Left lobe of liver (tissue), 2 donors: ENCODE measurements at places on chromosomes 11 and 22.

GRCh38 chr11:1437500-1437899, 47.8 kb downstream of the BRSK2 start:
- DNase-seq = no peak

GRCh38 chr11:35116245-35116644, 22.7 kb upstream of the CD44 start:
- DNase-seq = no peak

- DNase-seq = no peak
Measured at GRCh38 chr11:75924966-75925784, 110.2 kb downstream of the UVRAG start.

DNA sequence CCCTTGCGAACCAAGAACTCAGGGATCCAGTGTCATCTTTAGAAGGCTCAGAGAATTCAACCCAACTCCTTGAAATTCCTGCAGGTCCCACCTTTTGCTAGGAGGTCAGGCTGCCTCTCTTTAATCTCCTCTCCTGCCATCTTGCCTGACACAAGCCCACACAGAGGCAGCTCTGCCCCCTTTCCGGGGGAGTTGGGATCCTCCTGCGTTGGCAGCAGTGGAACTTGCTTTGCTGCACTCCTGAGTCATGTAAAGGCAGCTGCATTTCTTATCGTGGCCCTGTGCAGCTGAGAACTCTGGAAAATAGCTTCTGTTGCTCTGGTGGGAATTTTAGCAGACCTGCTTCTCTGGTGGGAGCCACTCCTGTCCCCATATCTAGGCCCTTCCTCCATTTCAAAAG, 142.3 kb upstream of the TBCEL start:
- no peak for DNase-seq

DNA sequence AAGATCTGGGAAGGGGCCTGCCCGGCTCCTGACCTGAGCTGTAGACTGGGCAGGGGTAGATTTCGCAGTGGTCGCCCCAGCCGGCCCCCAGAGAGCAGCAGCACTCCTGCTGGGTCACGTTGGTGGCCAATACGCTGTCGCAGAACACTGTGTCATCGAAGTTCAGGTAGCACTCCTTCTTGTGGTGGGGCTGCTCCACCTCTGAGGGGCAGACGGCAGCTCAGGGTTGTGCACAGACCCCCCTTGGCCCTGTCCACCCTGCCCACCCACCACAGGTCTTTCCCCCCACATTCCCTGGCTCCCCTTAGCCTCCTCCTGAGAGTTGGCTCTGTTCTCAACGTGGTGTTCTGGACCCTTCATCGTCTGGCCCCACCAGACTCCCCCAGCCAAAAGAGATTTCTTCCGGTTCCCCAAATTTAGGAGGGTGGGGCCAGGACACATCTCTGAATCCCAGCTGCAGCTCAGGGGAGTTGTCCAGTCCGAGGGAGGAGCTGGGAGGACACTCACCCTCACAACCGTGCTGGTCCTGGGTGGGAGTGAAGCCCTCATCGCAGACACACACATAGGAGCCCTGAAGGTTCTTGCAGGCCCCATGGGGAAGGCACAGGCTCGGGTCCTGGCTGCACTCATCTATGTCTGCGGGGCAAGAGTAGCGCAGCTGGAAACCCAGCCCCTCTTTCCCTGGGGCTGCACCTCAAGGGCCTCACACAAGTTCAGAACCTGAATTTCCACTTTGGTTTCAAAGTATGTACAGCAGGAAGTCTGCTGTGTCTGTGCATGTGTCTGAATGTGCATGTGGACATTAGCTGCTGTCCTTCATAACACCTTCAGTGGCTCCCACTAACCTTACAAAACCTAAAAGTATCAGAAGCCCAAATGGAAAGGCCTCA, 16.5 kb downstream of the SCYL1 start:
- DNase-seq = no peak

DNA sequence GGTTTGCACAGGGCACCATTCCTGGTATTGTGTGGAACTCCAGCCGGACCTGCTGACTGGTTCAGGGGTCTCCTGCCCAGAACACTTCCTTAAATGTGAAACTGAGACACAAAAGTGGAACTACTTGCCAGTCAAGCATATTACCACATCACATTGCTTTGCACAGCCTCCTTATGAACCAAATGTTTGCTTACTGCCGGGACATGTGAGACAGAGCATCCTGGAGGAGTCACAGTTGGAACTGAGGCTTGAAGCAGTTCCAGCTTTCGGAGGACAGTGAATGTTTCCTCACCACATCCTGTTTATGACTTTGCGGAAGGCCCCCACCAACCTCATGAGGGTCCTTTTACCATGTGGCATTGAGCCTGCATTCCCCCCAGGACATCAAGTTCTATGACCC, 105.8 kb upstream of the ARHGAP42 start:
- DNase-seq = no peak

DNA sequence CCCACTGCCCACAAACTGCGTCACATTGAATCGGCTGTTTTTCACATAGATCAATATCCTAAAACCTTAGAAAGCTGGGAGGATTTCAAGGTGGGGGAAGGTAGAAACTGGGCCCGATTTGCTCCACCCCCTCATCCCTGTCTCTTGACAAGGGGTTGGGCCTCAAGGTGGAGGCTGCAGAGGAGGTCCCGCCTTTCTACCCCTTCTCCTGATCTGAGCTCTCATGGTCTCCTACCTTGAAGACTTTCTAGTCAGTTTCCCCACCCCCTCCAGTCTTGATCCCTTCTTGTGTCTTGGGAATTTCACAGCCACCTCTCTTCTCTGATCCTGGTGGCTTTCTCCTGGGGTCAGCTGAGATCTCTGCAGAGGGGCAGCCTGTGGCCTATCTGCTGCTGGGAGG, 4.5 kb upstream of the STARD10 start:
- DNase-seq = no peak

GRCh38 chr11:22431106-22431505, 92.9 kb downstream of the SLC17A6 start:
- no peak for DNase-seq

GRCh38 chr22:17167486-17167885, 8.4 kb upstream of the HDHD5 start:
- peak; percentile 93 for DNase-seq

- DNase-seq = no peak
Measured at GRCh38 chr11:81870066-81870412, 863.6 kb downstream of the FAM181B start.

GRCh38 chr11:96161307-96162089, 181.5 kb downstream of the MAML2 start:
- no peak for DNase-seq

DNA sequence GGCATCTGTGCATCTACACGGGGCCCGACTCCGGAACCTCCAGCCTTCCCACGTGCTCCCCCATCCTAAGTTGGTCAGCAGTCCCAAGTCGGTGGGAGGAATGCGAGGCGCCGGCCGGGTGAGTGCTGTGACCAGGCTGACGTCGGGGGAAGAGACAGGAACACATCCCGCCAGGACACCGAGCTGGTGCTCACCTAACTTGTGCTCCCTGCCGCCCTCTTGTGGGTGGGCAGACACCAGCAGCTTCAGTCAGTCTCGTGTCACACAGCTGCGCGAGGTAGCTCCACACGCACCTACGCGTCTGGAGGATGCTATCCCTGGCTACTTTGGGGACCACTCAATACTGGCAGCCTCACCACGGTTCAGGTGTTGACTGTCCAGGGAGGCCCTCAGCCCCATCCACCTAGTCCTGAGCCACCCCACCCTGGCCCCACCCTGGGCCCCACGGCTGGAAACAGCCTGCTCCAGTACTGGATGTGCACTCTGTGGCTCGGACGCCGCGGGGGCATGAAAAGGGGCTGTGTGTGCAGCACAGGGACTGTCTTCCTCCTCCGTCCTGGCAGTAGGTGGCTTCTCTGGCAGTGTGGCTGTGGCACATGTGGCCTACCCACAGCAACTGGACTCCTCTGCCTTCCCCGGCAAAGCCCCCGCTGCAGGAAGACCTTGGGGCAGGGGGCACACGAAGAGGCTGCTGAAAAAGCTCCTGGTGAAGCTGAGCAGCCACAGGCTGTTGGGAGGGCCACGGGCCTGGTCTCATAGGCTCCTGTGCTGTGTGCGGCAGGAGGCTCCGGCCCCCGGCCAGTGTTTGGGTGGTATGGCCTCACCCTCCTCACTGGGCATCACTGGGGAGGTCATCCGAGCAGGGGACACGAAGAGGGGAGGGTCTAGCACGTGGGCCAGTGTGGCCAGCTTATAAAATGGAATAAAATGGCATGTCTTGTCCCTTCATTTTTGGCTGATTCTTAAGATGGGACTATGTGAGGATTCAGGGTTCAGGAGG, 11.2 kb upstream of the BID start:
- DNase-seq = peak; percentile 87

DNA sequence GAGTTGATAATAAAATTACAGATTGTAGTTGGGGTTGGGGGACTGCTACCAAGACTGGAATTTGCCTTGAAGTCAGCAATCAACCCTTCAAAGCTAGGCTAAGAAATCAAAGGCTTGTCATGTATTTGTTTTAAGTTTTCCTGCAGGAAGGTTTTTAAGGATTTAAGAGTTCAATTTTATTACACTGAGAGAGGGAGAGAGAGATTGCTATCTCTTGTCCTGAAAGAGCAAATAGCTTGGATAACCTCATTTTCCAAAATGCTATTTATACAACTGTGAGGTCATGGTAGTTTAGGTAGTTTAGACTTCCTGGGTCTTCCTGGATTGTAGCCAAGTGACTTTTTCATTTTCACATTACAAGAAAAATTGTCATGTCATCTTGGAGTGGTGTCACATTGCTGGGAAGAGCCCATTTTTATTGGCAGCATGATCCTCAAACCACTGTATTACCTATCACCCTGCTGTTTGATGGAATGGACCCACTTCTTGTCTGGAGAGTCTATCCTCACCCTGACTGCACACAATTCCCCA, 10.1 kb upstream of the PRSS23 start:
- no peak for DNase-seq

GRCh38 chr11:64355078-64355940, 3.7 kb upstream of the RPS6KA4 start:
- DNase-seq = peak; percentile 76

DNA sequence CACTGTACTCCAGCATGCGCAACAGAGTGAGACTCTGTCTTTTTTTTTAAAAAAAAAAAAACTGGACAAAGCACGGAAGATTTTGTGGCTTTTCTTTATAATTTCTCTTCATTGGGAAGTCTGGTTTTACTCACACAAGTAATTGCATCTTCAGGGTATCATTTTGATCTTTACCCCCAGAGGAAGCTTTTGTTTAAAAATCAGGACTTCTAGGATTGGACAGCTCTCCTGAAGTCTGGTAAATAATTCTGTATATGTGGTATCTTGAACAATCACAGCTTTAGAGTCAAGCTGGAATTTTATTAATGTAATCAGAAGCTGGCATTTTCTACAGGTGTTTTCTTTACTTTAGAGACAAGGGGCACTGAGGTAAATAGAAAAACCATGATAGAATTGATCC, 208.1 kb upstream of the NARS2 start:
- no peak for DNase-seq

DNA sequence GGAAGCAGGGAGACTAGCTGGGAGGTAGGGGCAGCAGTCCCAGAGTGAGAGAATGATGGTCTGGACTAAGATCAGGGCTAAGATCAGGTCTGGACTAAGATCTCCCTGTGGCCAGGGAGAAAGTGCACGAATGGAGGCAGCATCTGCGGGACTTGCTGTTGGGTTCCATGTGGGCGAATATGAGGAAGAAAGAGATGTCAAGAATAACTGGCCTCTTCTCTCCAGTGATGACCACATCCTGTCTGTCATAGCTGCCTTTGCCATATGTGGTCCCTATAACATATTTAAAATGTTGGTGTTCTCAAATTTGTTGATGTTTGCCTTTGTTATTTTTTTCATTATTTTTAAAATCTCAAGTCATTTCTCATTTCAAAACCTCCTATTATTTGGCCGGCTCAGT, 27.4 kb upstream of the CXCR5 start:
- DNase-seq = no peak

DNA sequence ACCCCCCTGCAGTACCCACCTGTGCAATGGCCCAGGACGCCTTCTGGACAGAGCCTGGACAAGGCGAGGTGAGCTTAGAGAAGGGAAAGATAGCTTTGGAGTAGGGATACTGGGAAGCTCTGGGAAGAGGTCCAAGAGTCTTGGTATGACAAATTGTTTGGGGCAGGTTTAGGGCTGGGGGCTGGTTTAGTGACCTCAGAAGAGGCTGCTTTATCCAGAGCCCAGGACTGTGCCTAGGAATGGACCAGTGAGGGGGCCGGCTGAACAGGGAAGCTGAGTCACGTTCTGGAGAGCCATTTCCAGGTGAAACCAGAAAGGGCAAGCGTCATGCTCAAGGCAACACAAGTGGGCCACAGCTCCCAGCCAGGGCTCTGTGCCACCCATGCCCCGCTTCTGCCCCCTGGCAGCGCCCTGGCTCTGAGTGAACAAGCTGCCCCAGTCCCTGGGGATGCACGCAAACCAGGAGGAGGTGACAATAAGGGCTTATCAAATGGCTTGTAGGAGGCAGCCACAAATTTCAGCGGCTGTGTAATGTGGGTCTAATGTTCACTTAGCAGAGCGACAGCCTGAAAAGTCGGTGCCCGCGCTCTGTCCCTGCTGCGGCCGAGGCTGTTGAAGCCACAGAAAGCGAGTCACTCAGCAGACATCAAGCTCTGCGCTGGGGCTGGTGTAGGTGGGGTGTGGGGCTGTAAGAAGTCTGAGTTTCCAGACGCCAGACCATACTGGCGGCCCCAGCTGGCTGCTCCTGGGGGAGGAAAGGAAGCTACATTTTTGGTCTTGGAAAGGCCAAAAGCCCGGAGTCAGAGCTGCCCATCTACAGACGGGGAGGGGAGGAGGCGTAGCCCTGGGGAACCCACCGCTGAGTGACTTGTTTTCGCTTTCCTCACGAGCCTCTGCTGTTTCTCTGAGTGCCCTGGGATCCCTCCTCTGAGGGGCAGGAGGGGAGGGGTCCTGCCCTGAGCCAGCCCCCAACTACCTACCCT, 18.3 kb upstream of the SYT7 start:
- no peak for DNase-seq

DNA sequence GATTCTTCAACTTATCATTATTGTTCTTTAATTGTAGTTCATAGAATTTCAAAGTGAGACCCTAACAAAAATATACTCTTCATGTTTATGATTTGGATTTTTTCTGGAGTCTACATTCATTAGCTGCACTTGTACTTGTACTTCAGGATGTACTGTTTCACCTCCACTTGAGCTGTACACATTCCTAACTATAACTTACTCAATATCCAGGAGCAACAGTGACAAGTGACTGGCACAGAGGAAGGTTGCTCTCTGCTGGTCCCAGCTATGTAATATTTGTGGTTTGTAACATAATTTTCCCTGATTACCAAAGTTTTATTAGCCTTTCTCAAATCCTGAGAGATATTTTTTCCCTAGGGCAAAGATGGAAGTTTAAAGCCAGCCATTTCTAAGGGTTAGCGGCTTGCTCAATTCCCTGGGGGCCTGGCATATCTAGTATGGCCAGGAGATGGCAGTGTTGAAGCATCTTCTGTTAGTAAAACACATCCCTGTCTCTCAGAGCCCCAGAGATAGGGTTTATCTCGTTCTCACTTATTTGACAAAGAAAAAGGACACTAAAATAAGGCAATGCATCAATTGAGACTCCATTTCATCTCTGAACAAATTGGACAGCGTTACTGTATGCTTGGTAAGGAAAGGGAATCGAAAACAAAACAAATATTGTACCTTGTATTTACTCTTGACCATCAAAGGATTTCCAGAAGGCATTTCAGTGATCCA, 14.2 kb downstream of the OR52A5 start:
- peak; percentile 54 for DNase-seq
